ENCODE measurements at places on chromosomes 12 and 14. TPM values are rescaled to one million over a fixed set of nuclear protein-coding genes. Genes with fewer than 3 reads are reported as not detected.

- DNase-seq = no peak
- H3K36me3 ChIP-seq = no peaks in the 10 kb centered on the region
- no peak overlapping the region for H3K4me3 ChIP-seq
Observed at GRCh38 chr12:116610971-116611541, 51.9 kb downstream of the MAP1LC3B2 start.

GRCh38 chr12:115570069-115570777 lies 707.3 kb downstream of the MED13L start:
- H3K36me3 ChIP-seq = no peaks in the 10 kb centered on the region
- no peak overlapping the region for H3K4me3 ChIP-seq
- DNase-seq = no peak
- H3K27ac ChIP-seq = no peak overlapping the region
- H3K4me1 ChIP-seq = no peaks in the 10 kb centered on the region

The DEPDC4 gene
- total RNA-seq = 4.1 TPM

The USP44 gene
- total RNA-seq = 8.4 TPM

The ARHGAP9 gene
- total RNA-seq = 119 TPM

- peaks cover 3% of the 10 kb centered on the region for H3K36me3 ChIP-seq
- no peak for DNase-seq
- peak overlapping the region; percentile 100 for H3K4me3 ChIP-seq
Observed at GRCh38 chr12:49068879-49069506, 786 bp downstream of the RHEBL1 start.

- H3K36me3 ChIP-seq = no peaks in the 10 kb centered on the region
- H3K27ac ChIP-seq = no peak overlapping the region
- no peak overlapping the region for H3K4me3 ChIP-seq
- H3K4me1 ChIP-seq = no peaks in the 10 kb centered on the region
Observed at GRCh38 chr14:37019488-37019887, 152.9 kb downstream of the SLC25A21 start.

DNA sequence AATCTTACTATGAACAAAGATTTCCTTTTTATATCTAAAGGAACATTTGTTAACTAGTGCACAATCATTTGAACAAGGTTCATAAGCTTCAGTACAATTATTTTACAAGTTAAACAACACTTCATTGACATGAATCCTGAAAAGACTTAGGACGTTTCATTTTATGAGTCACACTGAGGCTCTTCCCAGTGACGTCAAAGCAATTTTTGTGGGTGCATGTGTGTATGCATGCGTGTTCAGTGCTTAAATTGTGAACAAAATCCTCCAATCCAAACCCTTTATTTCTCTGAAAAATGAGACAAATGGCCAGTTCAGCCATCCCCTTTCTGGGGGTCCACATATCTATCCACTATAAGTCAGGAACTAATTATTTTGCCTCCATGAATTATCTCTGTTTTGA lies 2.9 kb downstream of the LMNTD1 start:
- H3K27ac ChIP-seq = no peak overlapping the region
- H3K4me1 ChIP-seq = no peaks in the 10 kb centered on the region
- no peak overlapping the region for H3K4me3 ChIP-seq
- DNase-seq = no peak

DNA sequence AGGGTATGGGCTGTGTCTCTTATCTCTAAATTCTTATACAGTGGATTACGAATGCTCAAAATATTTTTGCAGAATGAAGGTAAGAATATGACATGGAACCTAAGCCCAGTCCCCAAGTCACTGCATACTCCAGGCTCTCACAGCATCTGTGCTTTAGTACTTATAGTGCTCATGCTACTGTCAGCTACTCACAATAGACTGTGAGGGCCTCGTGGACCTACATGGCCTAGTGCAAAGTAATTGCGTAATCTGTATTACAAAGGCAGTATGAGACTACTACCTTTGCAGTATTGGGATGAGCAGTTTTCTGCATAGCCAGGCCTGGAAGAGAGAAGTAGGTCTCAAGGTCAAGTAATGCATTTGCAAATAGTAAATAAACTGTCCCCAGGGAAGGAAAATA lies 27.9 kb downstream of the VWF start:
- no peak for DNase-seq
- peaks cover 8% of the 10 kb centered on the region for H3K27me3 ChIP-seq
- peaks cover 11% of the 10 kb centered on the region for H3K4me1 ChIP-seq
- H3K4me3 ChIP-seq = no peak overlapping the region
- no peak overlapping the region for H3K27ac ChIP-seq
- no peaks in the 10 kb centered on the region for H3K36me3 ChIP-seq

- peak; percentile 80 for DNase-seq
- peak overlapping the region; percentile 93 for H3K4me3 ChIP-seq
Observed at GRCh38 chr14:24430682-24431568, 1.2 kb downstream of the KHNYN start.

The ZNF605 gene
- total RNA-seq = 6.8 TPM

DNA sequence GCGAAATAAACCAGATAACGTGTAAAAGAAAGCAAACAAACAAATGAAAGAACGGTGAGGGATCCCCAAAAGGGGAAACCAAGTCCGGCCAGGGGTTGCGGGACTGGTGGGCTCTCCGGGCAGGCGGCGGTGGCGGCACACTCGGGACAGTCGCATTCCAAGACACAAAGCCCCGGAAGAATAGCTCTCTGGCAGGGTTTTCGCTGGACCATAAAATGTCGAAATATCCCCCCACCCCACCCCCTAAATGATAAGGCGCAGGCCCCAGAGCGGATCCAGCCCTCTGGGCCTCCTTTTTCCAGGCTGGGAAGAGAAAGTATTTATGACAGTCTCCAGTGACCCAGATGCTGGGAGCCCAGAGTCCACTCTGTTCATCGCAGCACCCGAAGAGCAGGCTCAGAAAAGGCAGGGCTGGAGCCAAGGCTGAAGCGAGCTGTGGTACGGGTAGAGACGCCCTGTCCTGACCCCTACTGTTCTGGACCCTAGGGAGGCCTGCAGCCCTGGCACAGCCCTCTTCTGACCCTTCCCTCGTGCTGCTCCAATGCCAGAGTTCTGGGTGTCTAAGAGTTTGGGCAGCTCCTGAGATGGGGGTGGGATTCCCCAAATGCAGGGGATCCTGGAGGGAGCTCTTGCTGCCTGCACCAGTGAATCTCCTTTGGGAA lies 2.1 kb upstream of the HOXC8 start:
- H3K27ac ChIP-seq = peak overlapping the region; percentile 63
- peak overlapping the region; percentile 96 for H3K4me3 ChIP-seq
- H3K27me3 ChIP-seq = peaks cover 93% of the 10 kb centered on the region
- DNase-seq = no peak
- no peaks in the 10 kb centered on the region for H3K36me3 ChIP-seq

The KCNJ8 gene
- total RNA-seq = not detected

- no peak for DNase-seq
- no peaks in the 10 kb centered on the region for H3K36me3 ChIP-seq
- H3K4me1 ChIP-seq = no peaks in the 10 kb centered on the region
- H3K4me3 ChIP-seq = no peak overlapping the region
- no peaks in the 10 kb centered on the region for H3K27me3 ChIP-seq
- H3K27ac ChIP-seq = no peak overlapping the region
Observed at GRCh38 chr14:27049701-27050100, 451.9 kb upstream of the NOVA1 start.

The OTX2 gene
- not detected for total RNA-seq

DNA sequence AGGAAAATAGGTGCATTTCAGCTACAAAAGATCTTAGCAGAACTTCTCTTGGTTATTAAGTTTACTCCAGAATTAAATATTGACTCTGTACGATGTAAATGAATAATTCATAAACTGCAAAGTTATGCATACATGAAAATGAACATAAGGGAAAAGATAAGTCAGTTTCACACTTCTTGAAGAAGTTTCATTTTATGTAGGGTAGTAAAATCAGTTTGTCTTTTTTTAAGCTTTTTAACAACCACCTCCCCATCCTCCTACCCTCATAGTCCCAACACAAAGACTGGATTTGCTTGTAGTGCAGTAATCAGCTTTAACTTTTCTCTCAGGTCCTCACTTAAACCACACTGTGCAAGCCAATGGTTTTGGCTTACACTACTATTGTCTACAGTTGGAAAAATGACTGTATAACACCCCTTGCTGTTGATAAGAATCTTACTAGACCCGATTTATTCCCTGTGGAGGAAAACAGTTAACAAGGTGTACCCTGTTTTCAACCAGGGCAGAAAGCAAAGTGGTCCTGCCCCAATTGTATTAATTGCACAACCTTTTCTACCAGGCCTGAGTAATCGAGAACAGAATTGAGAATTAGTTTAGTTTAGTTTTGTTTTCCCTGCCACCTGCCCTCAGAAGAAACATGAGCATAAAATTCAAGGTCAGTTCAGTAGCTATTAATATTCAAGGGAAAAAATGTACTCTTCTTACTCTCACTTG lies 44.1 kb downstream of the NIN start:
- peaks cover 78% of the 10 kb centered on the region for H3K4me1 ChIP-seq
- no peaks in the 10 kb centered on the region for H3K36me3 ChIP-seq
- peak overlapping the region; percentile 90 for H3K27ac ChIP-seq
- no peak for DNase-seq
- no peaks in the 10 kb centered on the region for H3K27me3 ChIP-seq
- H3K4me3 ChIP-seq = peak overlapping the region; percentile 62

All from activated T-cell treated with anti-CD3 and anti-CD28 coated beads, Interleukin-2, amount 50 U/mL, for 72 hours (primary cell).